ENCODE measurements at places on chromosomes 4 and X.

DNA sequence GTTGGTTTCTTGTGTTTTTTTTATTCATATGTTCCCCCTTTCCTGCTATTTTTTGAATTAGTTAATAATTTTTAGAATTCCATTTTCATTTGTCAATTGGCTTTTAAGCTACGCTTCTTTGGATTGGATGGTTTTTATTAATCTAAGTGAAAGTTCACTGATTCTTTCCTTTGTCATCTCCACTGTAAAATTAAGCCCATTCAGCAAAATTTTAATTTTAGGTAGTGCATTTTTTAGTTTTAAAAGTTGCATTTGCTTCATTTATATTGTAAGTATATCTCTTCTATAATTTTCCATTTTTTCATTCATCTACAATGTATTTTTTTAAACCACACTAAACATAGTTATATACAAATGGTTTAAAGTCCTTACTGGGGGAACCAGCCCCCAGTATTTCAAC is 417.3 kb upstream of the HTR2C start:
- no peak for DNase-seq

DNA sequence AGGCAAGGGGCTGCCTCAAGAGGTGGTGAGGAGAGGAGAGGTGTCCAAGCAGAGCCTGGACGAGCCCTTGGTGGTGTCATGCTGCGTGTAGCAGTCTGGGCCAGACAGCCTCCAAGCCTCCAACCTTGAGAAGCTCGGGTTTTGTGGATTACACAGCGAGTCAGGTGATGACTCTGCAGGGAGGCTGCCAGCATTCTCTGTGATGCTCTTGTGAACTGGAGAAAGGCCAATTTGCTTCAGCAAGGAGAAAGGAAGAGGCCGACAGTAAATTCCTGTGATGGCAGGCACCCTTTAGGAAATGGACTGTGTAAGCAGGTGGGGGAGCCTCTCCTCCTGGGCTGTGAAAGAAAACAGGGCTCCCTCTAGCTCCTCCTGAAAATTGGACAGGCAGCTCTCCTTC is 36.0 kb upstream of the CD99L2 start:
- DNase-seq = no peak

DNA sequence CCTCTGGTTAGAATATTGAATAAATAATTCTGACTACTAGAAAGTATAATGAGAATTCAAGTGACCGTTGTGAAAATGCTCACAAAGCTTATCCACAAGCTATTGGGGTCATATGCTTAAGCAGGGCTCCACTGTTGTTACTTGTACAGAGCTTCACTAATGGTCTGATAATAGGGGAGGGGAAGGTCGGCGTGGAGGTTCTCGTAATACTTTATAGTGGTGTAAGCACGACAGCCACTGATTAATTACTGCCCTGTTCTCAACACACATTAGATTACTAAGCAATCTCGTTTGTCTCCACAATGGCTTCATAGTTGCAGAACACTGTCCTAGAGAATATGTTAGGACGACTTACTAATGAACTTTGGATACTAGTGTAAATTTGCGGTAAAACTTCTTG is 11.6 kb downstream of the UNC5C start:
- no peak for DNase-seq

GRCh38 chr4:139692309-139693012 is 26.8 kb downstream of the MGST2 start:
- no peak for DNase-seq

DNA sequence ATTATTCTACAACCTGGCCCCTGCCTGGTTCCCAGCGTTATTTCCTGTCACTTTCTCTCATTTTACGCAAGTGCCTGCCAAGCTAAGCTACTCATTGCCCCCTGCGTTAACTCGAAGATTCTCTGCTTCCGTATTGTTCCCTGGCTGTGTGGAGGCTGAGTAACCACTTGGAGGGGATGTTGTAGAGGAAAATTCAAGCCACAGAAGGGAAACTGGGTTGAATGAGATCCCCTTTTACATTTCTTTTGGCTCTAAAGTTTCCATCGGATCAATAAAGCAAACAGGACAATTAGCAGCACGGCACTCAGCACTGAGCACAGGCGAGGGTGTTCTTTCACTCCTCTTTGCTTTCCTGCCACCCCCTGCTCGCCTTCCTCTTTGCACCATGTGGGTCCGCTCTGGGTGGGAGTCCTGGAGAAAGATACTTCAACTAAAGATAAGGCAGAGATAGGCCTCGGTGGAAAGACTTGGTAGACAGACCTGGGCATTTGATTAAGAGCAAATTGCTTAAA is 4.2 kb upstream of the TMSB4X start:
- DNase-seq = peak; percentile 9
